ENCODE measurements at places on chromosomes 7 and 10. TPM values are rescaled to one million over a fixed set of nuclear protein-coding genes. Genes with fewer than 3 reads are reported as not detected.

- DNase-seq, result no peak
Measured at GRCh38 chr7:55527307-55527706, 45.0 kb downstream of the VOPP1 start.

GRCh38 chr10:16231176-16231575 is 205.6 kb upstream of the PTER start:
- DNase-seq, result no peak

The PRKCQ gene
- total RNA-seq, result 21.4 TPM

The CRHR2 gene
- not detected for total RNA-seq

- DNase-seq, result no peak
Measured at GRCh38 chr7:89549768-89550167, 604.5 kb upstream of the STEAP1 start.
